ENCODE measurements at places on chromosomes 2 and 18. TPM values are rescaled to one million over a fixed set of nuclear protein-coding genes. Genes with fewer than 3 reads are reported as not detected.

GRCh38 chr2:10911291-10912075 is at the start of gene KCNF1:
Gene KCNF1 (plus strand): TSS chr2:10911934. CDS start chr2:10912427, 493 bp downstream.
- H3K36me3 ChIP-seq = no peaks in the 10 kb centered on the region
- peak within 1 kb of the TSS; percentile 43 for H3K4me3 ChIP-seq
- peaks cover 91% of the 10 kb centered on the region for H3K27me3 ChIP-seq
- H3K27ac ChIP-seq = no peak within 1 kb of the TSS
- peak; percentile 96 for DNase-seq

DNA sequence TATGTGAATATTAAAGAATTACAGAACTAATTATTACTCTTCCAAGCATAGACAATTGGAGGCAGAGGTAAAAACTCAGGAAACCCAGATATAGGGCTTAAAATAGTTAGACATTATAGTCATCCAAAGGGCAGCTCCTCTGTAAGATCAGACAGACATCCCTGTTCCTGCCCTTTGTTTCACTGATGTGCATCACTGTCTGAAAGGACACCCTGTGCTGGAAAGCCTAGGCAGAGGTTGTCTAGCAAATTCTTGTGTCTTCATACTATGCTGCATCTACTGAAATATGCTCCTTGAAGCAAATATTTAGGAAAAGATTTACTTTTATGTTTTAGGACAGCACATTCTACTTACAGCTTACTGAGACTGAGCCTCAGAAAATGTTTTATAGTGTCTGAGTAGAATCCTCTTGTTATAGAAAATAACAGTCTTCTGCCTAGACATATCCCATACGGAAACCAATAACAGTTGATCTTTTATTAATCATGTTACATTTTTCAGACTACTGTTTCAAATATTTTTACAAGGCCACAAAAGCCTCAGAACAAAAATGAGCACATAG is 977.3 kb upstream of the CDH2 start:
- no peaks in the 10 kb centered on the region for H3K4me1 ChIP-seq
- no peak for DNase-seq
- no peak overlapping the region for H3K4me3 ChIP-seq
- no peaks in the 10 kb centered on the region for H3K36me3 ChIP-seq

- H3K36me3 ChIP-seq = no peaks in the 10 kb centered on the region
- no peaks in the 10 kb centered on the region for H3K27me3 ChIP-seq
- peaks cover 15% of the 10 kb centered on the region for H3K4me1 ChIP-seq
- no peak overlapping the region for H3K27ac ChIP-seq
- H3K4me3 ChIP-seq = no peak overlapping the region
Measured at GRCh38 chr18:35875566-35875965, 96.9 kb upstream of the RMP24 start.

The TMEM178A gene
- 19.2 TPM for total RNA-seq

The POMC gene
- total RNA-seq = not detected

- peaks cover 25% of the 10 kb centered on the region for H3K4me1 ChIP-seq
- no peaks in the 10 kb centered on the region for H3K27me3 ChIP-seq
- H3K4me3 ChIP-seq = no peak overlapping the region
- H3K27ac ChIP-seq = no peak overlapping the region
- DNase-seq = no peak
Measured at GRCh38 chr2:64192125-64192479, 47.9 kb upstream of the PELI1 start.

DNA sequence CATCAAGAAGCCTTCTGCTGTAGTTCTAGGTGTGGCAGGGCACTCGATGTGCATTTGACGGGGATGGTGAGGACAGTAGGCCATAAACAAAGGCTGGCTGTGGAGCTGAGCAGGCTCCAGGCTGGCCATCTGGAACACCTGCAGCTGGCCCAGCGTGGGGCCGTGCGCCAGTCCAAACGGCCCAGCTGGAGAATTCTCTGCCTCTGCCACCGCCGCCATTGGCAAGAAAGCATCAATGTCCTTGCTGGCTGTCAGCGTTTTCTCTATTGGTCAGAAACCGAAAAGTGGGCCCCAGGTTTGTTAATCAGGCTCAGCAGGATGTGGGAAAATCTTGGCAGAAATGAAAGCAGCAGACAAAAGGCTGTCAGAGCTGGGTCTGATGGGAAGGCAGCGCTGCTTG is 24.0 kb upstream of the CTIF start:
- no peak overlapping the region for H3K4me3 ChIP-seq
- H3K36me3 ChIP-seq = no peaks in the 10 kb centered on the region
- no peak overlapping the region for H3K27ac ChIP-seq
- H3K27me3 ChIP-seq = no peaks in the 10 kb centered on the region
- peak; percentile 13 for DNase-seq
- no peaks in the 10 kb centered on the region for H3K4me1 ChIP-seq

DNA sequence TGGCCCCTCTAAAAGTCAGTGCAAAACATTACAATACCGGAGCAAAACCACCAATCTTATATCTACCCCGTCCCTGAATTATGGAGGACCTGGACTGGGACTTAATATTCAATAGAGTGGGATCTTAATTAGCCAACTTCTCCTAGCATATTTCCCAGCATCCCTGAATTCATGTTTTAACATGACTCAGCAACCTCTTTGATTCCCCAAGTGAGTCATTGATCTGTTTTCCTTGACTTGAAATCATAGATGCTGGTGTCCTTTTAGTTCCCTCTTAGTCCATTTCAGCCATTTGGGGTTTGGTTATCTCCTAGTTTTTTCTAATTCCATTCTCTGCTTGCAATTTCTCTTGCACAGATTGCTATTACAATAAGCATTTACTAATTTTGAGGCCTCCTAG is 677.7 kb upstream of the CELF4 start:
- no peak for DNase-seq
- H3K4me1 ChIP-seq = no peaks in the 10 kb centered on the region
- no peak overlapping the region for H3K4me3 ChIP-seq
- H3K27me3 ChIP-seq = no peaks in the 10 kb centered on the region
- H3K27ac ChIP-seq = no peak overlapping the region
- H3K36me3 ChIP-seq = no peaks in the 10 kb centered on the region

- no peak overlapping the region for H3K27ac ChIP-seq
- H3K36me3 ChIP-seq = no peaks in the 10 kb centered on the region
- H3K27me3 ChIP-seq = no peaks in the 10 kb centered on the region
- H3K4me3 ChIP-seq = no peak overlapping the region
Measured at GRCh38 chr2:32652555-32653209, 24.8 kb downstream of the TTC27 start.

The MAP4K3 gene
- 79.5 TPM for total RNA-seq
